Omental fat pad (tissue), 4 donors: ENCODE measurements at places on chromosomes 11 and 22. TPM values are rescaled to one million over a fixed set of nuclear protein-coding genes. Genes with fewer than 3 reads are reported as not detected.

Gene HTR3A
- total RNA-seq, result not detected

Gene CRYBB2
- not detected for total RNA-seq

Gene THY1
- 18.1 TPM for total RNA-seq

Gene TBX10
- not detected for total RNA-seq

Gene INS
- not detected for total RNA-seq

Gene OR51E2
- not detected for total RNA-seq

Gene HOATZ
- total RNA-seq, result not detected

Gene TUBA8
- total RNA-seq, result 5.2 TPM

Gene CRYAB
- 327 TPM for total RNA-seq

Gene KBTBD4
- 12.4 TPM for total RNA-seq

Gene INSC
- 3.0 TPM for total RNA-seq

Gene ZBTB16
- total RNA-seq, result 82.7 TPM

Gene FAT3
- total RNA-seq, result 1.1 TPM

Gene KRTAP5-1
- total RNA-seq, result not detected

Gene CCDC134
- 3.4 TPM for total RNA-seq

Gene SYCE3
- not detected for total RNA-seq

Gene OR5AP2
- not detected for total RNA-seq

Gene OR52A1
- total RNA-seq, result not detected

Gene ARHGAP8
- 0.46 TPM for total RNA-seq

Gene RAG1
- 0.24 TPM for total RNA-seq

Gene TTC28
- total RNA-seq, result 44.7 TPM

Gene RAG2
- not detected for total RNA-seq

Gene MS4A6E
- not detected for total RNA-seq

Gene NCAM1
- total RNA-seq, result 10.6 TPM

Gene KCTD14
- 3.5 TPM for total RNA-seq

Gene CARD16
- 11.3 TPM for total RNA-seq

Gene KDM4E
- not detected for total RNA-seq

Gene KLHL35
- 2.4 TPM for total RNA-seq

Gene PISD
- total RNA-seq, result 127 TPM

Gene CAVIN3
- total RNA-seq, result 99.1 TPM

Gene AGBL2
- 1.9 TPM for total RNA-seq

Gene SPDYC
- total RNA-seq, result not detected

Gene CCDC73
- total RNA-seq, result not detected

Gene SLC22A8
- not detected for total RNA-seq

Gene DGCR6
- total RNA-seq, result 4.3 TPM

Gene CCDC89
- 1.3 TPM for total RNA-seq

Gene TYR
- total RNA-seq, result not detected

Gene VWA5A
- 9.7 TPM for total RNA-seq

Gene RBFOX2
- 80.7 TPM for total RNA-seq

Gene SLC25A17
- total RNA-seq, result 15.5 TPM

Gene TEX54
- not detected for total RNA-seq

Gene MMP13
- total RNA-seq, result not detected

Gene OR51B4
- not detected for total RNA-seq

Gene MS4A3
- not detected for total RNA-seq

Gene FTH1
- 7,075 TPM for total RNA-seq

Gene OR52I1
- total RNA-seq, result not detected

Gene P2RY2
- total RNA-seq, result 0.72 TPM

Gene B3GAT1
- 0.46 TPM for total RNA-seq
